ENCODE measurements at places on chromosomes 11 and 22.
A peak's percentile ranks its signal among the peaks of the same experiment; 100 is the strongest.

DNA sequence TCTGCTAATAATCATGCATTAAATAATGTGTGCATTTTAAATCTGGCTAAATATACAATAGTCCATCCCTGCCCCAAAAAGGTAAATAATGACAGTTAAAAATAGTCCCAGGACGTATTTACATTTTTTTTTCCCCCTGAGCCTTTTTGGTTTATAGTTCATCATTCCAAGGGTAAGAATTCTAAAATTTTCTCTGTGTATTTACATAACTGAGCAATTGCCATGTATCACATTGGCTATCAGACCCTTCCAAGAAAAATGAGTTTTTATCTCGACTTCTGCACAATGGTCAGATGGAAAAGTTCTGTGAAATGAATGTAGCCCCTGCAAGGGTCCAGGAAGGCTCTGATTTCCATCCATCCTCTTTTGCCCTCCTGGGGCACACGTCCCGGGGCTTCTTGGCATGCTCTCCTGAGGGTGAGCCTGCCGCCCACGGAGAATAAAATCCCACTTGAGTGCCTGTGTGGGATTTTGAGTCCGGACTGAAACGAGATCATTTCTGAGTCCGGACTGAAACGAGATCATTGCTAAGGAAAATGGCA is 94.1 kb upstream of the ANO1 start:
- DNase-seq = no peak

DNA sequence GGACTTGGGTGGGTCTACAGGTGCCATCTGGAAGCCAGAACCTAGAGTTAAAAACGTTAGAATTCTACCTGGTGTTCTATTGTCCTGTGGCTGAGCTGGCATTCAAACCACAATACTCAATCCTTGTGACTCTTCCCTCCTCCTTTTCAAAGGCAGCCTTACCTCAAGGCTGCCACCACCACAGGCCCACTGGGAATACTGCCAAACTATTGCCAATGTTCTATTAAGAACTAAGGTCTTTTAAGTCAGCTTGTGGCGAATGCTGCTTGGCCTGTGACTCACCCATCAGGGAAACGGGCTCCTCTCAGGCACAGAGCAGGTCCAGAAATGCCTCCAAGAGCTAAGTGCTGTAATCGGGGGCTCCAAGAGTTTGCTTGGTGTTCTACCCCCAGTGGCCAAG is 1008.4 kb downstream of the JRKL start:
- no peak for DNase-seq

DNA sequence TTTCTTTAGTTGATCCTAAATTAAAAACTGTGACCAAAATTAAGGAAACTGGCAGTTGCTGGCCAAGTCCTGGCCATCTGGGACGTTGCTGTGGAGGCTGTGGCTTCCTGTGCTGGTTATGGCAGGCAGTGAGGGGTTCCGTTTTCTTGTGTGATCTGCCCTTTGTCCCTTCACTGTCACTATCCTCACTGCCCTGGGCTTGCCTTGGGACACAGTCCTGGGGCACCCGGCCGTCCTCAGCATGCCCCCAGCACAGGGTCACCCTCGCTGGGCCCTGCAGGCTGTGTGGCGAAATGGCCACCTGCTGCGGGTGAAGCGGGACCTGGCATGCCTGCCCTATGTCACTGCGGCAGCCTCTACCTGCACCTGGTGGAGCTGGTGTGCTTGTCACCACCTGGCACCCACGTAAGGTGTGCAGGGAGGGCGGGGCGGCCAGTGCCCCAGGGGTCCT is 52.5 kb upstream of the SLC22A12 start:
- DNase-seq = no peak

- no peak for DNase-seq
Measured at GRCh38 chr11:76638270-76639197, 32.0 kb downstream of the LRRC32 start.

DNA sequence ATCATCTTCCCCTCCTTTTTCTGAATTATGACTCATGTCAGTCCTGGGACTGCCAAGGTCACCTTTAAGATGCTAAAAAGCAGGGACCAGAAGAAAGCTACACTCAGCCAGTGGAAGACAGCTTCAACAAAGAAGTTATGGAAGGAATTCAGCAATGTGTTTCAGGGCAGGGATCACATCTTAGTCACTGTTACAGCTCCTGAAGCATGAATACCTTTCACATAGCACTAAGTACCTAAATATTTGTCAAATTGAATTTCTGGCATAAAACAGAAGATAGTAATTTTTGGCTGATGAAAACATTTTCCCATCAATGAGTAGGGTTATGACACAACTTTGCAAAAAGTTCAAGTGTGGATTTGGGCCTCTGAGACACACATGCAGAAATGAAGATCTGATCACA is 5.2 kb downstream of the DDB1 start:
- no peak for DNase-seq

DNA sequence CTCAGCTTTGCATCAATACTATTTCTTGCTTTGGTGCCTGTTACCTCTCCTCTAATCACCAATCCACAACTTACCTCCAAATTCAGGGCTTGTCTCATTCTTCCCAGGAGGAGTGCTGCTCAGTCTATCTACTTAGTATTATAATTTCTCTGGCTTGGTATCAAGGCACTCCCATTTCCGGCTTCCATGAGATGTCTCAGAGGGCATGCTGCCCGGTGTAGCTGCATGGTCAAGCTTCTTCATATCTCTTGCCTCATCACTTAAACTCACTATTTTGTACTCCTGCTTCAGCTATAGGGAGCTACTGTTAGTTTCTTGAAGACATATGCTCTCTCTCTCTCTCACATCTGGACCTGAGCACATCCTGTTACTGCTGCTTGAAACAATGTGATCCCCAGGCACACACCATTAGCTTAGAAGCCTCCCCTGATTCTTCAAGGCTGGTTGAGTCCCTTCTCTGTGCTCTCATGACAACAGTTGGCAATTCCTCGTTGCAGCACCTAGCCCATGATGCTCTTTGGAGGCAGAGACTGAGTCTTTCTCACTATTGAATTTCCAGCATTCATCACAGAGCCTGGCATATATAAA is 182.8 kb upstream of the SYN3 start:
- no peak for DNase-seq

GRCh38 chr11:9076046-9076445 is 15.4 kb downstream of the SCUBE2 start:
- DNase-seq = no peak

DNA sequence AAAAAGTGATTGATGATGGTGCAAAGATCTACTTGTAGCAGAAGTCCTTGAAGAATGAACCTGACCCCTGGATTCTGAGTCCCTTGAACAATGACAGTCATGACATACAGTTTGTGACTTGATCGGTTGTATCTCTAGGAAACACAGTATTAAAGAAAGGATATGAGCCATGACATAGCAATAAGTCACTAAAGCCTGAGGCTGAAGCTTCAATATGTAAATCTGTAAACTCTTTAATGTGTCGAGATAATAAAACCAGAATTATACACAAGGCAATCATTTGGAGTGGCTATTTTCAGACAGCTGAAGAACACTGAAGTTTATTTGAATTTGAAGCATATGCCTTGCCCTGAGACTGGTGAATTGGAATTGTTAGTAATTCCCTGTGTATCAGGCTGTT is 911.5 kb upstream of the RAG2 start:
- DNase-seq = no peak

GRCh38 chr11:130703489-130704190 is 212.6 kb downstream of the SNX19 start:
- no peak for DNase-seq

DNA sequence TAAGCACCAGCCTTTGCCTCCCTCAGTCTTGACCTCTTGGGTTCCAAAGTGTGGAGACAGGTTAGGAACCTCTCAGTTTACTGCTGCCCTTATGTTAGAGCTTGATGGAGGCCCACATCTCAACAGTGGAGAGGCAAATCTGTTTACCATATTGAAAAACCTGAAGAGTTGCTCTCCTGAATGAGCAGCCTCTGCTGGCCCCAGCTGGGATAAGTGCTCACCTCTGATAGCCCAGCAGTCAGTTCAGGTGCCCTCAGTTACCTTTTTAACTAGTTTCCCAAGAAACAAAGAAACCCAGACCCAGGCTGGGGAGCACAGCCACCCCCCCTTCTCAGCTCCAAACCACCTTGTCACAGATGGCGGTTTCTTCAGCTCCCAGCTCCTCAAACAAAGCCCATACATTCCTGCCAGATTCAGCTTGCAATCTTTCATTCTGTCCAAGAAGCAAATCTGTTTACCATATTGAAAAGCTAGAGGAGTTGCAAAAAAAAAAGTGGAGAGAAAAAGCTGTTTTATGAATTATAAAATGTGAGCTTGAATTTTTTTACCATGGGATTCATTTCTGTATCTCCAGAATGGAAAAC is 57.2 kb downstream of the PPFIBP2 start:
- no peak for DNase-seq

- no peak for DNase-seq
Measured at GRCh38 chr11:56720513-56720912, 21.6 kb downstream of the OR9G1 start.

- peak; percentile 25 for DNase-seq
Measured at GRCh38 chr11:100687054-100687629, at the start of gene ARHGAP42. Gene ARHGAP42 (plus strand): TSS chr11:100687288. CDS start chr11:100687679, 391 bp downstream.

DNA sequence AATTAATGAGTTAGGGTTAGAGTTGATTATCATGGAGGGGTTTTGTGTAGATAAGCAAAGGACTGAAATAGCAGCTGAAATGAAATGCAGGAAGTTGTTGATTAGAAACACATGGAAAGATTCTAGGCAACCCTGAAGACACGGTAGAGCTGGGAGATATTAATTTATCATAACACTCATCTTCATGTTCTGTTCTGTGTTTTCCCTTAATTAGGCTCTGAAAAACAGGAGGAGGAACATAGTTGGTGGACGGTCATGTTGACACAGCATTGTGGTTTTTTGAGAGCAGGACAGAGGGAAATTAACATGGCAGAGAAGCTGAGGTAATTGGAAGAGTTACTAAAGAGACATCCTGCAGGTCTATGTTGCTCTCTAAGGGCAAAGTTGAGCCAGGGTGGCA is 138.8 kb upstream of the UBASH3B start:
- DNase-seq = no peak

DNA sequence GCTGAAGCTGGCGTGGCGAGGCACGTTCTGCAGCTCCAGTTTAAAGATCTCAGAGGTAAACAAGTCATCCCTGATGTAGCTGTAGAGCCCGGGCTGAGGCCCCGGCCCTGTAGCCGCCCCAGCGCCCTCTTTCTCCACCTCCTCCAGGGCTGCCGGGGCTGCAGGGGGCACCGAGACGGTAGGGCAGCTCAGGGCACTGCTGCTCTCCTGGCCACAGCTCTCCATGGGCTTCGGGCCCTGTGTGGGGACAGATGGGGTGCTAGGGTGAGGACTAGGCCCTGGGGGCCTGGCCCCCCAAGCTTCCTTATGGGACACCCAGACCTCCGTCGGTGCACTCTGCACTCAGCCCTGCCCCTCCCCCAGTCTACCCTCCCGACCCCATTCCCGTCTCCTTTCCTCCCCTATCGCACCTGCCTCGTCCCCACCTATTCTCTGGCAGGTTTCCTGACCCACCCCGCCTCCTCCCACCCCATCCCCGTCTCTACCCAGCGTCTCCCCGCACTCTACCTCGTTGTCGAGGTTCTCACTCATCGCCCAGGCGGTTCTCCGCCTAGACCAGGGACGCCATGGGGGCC is 559 bp downstream of the RANBP1 start:
- no peak for DNase-seq

GRCh38 chr11:43573233-43573632 is 107.3 kb upstream of the HSD17B12 start:
- DNase-seq = no peak

GRCh38 chr11:128696941-128697340 is 3.1 kb downstream of the FLI1 start:
- DNase-seq = no peak

- DNase-seq = no peak
Measured at GRCh38 chr11:3147257-3147619, 17.9 kb downstream of the OSBPL5 start.

GRCh38 chr11:107397357-107397756 is 60.3 kb downstream of the CWF19L2 start:
- no peak for DNase-seq

GRCh38 chr11:117613521-117613920 is 183.5 kb downstream of the DSCAML1 start:
- no peak for DNase-seq

DNA sequence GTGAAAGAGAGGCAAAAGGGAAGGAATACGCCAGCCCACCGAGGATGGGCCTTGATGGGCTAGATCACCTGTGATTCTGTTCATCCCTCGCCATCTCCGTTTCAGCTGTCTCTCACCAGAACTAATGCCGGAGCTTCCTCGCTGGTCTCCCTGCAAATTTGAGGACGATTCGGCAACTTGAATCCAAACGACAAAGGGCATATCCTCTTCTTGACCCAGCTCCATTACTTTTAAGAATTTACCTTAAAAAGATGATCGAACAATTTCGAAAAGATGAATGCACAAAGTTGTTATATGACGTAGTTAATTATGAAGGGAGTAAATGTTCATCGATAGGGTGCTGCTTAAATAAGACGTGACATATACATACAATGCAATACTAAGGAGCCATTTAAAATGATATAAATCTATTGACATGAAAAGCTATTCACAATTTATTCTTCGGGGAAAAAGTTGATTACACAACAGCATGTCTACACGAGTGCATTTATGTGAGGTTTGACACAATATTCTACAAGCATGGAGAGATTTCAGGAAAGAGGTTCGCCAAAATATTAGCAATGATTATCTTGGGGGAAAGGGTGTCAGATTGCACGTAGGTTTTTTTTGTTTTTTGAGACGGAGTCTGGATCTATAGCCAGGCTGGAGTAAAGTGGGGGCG is 937 bp upstream of the FAM168A start:
- no peak for DNase-seq

GRCh38 chr11:35752115-35752514 is 89.5 kb downstream of the TRIM44 start:
- DNase-seq = no peak

GRCh38 chr11:66278363-66279091 is 552 bp downstream of the CNIH2 start:
- DNase-seq = no peak

DNA sequence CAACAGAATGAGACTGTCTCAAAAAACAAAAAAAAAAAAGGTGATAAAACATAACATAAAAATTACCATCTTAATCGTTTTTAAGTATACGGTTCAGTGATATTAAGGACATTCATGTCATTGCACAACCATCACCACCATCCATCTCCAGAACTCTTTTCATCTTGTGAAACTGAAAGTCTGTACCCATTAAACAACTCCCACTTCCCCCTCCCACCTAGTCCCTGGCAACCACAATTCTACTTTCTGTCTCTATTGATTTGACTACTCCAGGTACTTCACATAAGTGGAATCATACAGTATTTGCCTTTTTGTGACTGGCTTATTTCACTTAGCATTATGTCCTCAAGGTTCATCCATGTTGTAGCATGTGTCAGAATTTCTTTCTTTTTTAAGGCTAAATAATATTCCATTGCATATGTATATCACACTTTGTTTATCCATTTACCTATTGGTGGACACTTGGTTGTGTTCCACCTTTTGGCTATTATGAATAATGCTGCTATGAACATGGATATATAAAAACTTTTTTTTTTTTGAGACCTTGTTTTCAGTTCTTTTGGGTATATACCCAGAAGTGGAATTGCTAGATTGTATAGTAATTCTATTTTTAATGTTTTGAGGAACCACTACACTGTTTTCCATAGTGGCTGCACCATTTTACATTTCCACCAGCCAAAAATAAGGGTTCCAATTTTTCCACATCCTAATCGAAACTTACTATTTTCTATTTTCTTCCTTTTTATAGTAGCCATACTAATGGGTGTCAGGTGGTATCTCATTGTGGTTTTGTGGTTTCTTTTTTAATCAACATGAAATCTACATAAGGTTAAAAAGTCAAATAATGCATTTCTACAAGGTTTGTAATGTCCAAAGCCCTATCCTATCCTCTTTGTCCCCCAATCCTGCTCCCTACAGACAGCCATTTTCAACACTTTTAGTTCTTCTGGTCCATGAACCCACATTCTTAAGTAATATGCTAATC is 23.4 kb upstream of the PIK3C2A start:
- DNase-seq = no peak

All from activated naive CD4-positive, alpha-beta T cell treated with anti-CD3 and anti-CD28 coated beads, Interleukin-2, amount 50 U/mL, for 72 hours (primary cell).